PC-9 (cell line): ENCODE measurements at places on chromosomes 2 and 18. TPM values are rescaled to one million over a fixed set of nuclear protein-coding genes. Genes with fewer than 3 reads are reported as not detected.

Gene RPRD1A
- total RNA-seq = 29.2 and 34.2 TPM in 2 replicates

DNA sequence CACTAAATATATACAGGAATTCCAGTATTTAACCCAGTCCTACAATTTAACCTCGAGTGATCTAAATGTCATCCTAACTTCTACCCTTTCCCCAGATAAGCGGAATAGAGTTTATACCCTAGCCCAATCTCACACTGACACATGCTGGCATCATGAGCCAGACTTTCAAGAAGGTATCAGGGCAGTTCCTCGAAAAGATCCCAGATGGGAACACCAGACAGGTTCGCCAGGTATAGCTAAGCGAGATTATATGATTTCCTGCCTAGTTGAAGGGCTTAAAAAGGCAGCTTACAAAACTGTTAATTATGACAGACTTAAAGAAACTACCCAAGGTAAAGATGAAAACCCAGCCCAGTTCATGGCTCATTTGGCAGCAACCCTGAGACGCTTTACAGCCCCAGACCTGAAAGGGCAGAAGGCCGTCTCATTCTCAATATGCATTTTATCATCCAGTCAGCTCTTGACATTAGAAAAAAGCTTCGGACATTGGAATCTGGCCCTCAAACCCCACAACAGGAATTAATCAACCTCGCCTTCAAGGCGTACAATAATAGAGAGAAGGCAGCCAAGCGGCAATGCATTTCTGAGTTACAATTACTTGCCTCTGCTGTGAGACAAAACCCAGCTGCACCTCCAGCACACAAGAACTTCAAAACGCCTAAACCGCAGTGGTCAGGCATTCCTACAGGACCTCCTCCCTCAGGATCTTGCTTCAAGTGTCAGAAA is 668.2 kb upstream of the PKDCC start:
- H3K4me1 ChIP-seq = no peaks in the 10 kb centered on the region
- no peak for DNase-seq
- H3K4me3 ChIP-seq = no peak overlapping the region
- H3K27ac ChIP-seq = no peak overlapping the region

GRCh38 chr2:230968921-230969658 is 26.8 kb upstream of the SPATA3 start:
- no peaks in the 10 kb centered on the region for H3K27me3 ChIP-seq
- no peak for DNase-seq
- no peak overlapping the region; the same call in 1 of the 2 replicates for H3K4me3 ChIP-seq

Gene SPATA3
- total RNA-seq = not detected in 2 replicates
